ENCODE measurements at places on chromosomes 5 and 9. TPM values are rescaled to one million over a fixed set of nuclear protein-coding genes. Genes with fewer than 3 reads are reported as not detected.

Gene FST
- total RNA-seq: 19.6 TPM

Gene ZCCHC9
- total RNA-seq: 11.6 TPM

Gene WWC1
- 0.63 TPM for total RNA-seq

Gene FAM169A
- total RNA-seq: 3.9 TPM
